ENCODE measurements at places on chromosomes 5 and 9. TPM values are rescaled to one million over a fixed set of nuclear protein-coding genes. Genes with fewer than 3 reads are reported as not detected.

Gene KCNIP1
- total RNA-seq = 1.5 TPM

Gene ADRB2
- 3.4 TPM for total RNA-seq

Gene MOB3B
- 19.3 TPM for total RNA-seq

Gene SCGB3A2
- total RNA-seq = not detected

Gene TLN1
- 482 TPM for total RNA-seq

Gene MYOZ3
- total RNA-seq = 2.2 TPM

Gene LIFR
- total RNA-seq = 58.0 TPM
